ENCODE measurements at places on chromosomes 11 and 22.
A peak's percentile ranks its signal among the peaks of the same experiment; 100 is the strongest.

DNA sequence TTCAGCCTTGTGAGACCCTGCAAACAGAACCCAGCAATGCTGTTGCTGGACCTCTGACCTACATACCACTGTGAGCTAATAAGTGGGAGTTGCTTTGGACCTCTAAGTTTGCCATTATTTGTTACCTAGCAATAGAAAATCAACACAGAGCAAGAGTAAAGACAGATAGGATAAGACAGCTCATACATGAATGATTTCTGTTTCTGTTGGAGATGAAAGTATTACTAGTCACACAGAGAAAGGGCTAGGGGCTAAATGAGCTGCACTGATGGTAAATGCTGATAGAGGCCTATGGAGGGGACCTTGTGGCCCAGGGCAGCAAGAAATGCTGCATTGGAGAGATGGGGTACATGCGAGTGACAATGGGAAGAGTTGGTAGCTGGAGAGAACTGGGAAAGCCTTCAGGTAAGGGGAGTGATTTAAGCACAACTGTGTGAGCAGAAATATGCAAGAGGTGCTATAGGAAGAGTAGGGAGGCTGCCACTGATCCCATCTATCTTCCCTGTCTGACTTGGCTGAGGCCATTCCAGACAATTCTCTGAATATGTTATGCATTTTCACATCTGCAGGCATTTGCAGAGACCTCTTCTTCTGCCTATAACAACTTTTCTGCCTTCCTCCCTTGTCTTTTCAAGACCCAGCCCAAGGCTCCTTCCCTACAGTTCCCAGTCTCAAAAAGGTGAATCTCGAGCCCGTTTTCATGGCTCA, 46.1 kb upstream of the SYN3 start:
- DNase-seq, result no peak

DNA sequence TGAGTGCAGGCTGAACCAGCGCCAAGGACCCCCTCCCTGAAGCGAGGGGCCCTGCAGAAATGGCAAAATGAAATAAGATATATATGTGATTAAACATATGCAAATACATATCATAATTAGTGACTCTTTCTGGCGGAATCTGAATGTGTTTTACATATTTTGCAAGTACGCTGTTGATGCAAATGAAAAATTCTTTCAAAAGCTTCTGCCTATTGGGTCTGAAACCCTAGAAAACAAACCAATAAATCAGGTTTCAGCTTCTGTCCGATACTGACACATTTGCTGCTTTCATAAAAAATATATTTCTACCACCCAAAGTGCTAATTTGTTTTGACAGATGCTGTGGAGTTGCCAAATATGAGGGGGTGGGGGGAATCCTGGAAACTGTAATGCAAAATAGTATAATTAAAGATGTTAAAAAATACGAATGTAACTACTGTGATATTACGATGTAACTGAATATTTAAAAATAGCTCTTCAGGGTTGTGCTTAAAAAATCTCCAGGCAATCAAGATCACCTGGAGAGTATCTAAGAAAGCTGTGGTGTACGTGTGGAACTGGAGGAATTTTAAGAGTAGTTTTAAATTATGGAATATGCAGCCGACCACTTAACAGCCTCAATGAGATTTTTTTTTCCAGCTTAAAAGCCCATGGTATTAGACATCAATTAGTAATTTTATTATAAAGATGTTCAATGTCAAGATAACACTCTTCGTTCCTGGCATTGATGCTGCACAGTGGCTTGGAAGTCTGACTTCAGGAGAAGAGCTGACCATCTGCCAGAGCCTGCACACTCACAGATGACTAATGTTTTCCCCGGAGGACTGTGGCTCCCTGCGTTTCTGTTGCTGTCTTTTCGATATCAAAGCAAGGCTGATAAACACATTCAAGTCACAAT, 122.2 kb upstream of the RCN1 start:
- DNase-seq, result no peak

DNA sequence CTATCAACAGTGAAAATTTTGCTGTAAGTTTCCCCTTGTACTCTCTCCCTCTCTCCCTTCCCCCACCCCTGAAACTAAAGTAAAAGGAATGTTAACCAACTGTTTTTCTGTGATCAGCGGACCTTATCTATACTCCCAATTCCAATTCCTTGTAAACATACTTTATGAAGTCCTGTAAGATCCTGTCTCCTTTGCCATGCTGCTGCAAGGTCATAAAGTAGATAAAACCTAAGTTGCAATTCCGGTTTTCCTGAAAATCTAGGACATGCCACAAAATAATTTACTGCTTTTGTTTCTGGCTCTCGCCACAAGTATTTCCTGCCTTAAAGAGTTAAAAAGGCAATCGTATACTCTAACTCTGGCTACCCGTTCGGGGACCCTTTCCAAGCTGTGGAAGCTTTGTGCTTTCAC, 1469.0 kb downstream of the LRRC4C start:
- DNase-seq, result no peak

DNA sequence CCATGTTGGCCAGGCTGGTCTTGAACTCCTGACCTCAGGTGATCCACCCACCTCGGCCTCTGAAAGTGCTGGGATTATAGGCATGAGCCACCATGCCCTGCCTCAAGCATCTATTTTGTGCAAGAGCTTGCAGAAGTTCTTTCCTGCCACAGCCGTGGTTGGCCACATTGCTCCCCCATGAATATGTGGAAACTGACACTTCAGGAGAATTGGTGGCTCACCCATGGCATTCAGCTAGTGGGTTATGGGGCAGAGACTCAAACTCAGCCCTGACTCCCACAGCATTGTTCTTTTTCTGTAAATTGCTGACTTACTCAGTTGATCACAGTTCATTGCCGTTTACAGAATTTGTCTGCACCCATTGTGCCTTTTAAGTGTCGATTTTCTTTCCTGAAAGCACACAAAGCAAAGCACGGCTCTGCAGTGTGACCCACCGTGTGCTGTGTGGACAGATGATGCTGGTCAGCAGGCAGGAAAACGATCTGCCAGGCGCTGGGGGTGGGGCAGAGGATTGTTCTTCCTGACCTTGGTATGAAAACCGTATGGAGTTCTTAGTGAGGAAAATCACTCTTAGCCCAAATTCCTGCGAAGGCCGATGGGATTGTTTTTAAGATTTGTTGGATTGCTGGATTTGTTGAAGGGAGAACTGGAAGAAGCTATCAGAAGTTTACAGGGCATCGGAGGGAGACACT, 115.6 kb downstream of the PTPRJ start:
- no peak for DNase-seq

- DNase-seq, result no peak
These were observed 110.4 kb downstream of the ELP4 start for GRCh38 chr11:31619980-31620379.

DNA sequence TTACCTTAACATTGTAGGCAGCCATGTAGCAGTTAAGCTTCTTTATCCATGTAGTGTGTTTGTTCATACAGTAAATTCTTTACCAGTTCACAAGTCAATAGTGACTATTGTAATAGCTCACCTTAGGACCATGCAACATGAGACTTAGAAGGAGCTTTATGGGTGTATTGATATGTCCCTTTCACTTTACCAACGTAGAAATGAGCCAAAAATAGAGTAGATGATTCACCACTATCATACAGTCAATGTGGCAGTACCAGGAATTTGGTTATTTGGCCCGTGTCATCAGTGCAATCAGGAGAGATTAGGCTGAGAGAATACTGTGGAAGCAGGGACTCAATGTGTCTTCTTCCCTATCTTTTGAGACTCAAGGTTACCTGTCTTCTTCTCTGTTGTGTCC, 4.7 kb downstream of the ZDHHC13 start:
- DNase-seq, result no peak

DNA sequence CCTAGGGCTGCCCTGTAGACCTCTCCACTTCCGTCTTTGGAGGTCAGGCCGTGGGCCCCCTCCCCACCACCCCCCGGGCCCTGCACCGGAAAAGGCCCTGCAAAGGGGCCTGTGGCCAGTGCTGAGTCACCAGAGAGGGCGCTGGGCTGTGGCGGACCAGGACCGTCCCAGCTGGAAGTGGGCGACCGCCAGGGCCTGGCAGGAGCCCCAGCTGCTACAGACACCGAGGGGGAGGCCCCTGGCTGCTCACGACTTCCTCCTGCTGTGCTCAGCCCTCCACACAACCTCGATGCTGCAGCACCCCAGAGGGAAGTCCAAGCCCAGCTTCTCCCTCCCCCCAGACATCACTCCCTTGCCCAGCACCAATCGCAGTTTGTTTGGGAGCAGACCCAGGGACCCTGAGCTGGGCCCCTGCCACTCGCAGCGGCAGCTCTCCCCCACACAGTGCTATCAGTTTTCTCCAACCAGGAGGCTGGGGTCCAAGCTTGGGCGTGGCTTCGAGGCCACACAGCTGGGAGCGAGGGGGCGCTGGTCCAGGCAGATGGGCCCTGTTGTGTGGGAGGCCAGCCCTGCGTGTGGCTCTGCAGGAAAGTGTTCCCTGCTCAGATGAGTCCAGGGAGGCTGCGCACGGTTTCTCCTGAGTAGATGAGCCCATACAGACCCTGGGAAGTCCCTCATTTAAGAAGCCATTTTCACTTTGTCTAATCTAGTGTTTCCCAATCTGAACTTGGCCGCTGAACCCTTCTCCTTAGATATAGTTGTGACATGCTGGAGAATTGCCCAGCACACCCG, 5.6 kb upstream of the SH3BP1 start:
- peak; percentile 24 for DNase-seq

- no peak for DNase-seq
These were observed 745 bp upstream of the SHISAL1 start for GRCh38 chr22:44313385-44314006.
